ENCODE measurements at places on chromosomes 7 and 10.

DNA sequence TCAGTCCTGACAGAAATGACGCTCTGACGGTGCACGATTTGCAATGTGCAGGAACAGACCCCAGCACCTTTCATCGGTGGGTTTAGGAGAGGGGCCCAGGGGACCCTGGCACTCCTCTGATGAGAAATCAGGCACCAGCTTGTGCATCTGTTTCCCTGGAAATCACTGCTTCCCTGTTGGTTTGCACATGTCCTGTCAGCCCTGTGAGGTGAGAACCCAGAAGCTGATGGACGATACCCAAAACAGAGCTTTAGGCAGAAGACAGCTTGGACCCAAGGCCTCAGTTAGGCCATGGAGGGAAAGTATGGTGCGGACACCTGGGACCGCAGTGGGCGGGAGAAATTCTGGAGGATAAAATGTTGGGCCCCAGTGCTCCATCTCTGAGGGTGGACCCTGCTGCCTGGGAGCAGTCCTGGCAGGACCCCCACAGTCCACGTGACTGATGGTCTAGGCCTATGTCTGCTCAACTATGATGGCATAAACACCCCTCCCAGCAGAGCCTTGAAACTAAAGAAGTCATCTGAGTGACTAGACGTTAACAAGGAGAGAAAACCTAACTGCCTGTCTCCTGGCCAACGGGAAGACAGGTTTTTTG lies 242.8 kb downstream of the PTPRN2 start:
- DNase-seq, result no peak

GRCh38 chr7:29196971-29197595 lies 2.5 kb downstream of the CHN2 start:
- DNase-seq, result no peak

GRCh38 chr7:97006816-97007582 lies 1.6 kb downstream of the DLX6 start:
- no peak for DNase-seq

- no peak for DNase-seq
Observed at GRCh38 chr7:16400893-16401275, 20.5 kb downstream of the CRPPA start.

DNA sequence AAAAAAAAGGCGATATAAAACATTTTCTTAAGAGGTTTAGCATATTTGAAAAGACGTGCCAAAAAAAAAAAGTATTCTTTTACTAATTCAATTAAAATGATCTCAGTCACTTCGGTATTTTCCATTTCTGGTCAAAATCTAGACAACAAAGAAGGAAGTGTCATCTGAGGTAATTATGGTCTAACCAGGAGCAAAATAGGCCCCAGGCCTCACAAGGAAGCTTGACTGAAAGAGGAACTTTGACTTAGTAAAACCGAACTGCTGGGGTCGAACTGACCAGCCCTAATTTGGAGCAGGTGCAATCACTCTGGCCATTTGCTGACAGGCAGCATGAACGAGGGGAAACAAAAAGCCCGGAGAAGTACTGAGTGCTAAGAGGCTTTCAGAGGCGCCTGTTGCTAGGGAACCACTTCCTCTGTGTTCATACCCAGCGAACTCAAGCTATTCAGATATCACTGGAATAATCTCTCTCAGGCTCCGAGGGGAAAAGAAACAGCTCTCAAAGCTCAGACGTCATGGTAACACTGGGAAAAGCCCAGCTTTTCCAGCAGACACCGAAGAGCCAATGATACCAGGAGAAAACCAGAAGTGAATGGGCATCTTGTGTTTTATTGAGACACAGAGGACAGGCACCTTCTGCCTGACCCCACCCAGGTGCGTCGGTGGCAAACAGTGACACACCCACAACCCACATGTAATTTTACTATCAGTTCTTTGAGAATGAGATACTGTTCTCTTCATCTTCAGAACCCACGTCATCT lies 126.5 kb downstream of the FAM107B start:
- DNase-seq, result peak; percentile 5

DNA sequence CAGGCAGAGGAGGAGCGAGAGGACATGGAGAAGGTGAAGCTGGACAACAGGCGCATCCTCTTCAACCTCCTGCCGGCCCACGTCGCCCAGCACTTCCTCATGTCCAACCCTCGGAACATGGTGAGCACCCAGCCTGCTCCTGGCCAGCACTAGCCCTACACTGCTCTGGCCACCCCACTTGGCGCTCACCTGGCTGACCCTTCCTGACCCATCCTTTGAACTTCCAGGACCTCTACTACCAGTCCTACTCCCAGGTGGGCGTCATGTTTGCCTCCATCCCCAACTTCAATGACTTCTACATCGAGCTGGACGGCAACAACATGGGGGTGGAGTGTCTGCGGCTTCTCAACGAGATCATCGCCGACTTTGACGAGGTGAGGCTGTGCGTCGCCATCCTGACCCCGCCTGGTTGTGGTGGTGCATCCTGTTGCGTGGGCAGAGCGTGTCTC lies 129.2 kb downstream of the ADCY1 start:
- DNase-seq, result no peak

Data from HCEC 1CT (cell line).